ENCODE measurements at places on chromosomes 3 and 15.
A peak's percentile ranks its signal among the peaks of the same experiment; 100 is the strongest.

GRCh38 chr3:51947215-51947900 lies 5.2 kb downstream of the PARP3 start:
- DNase-seq: no peak

DNA sequence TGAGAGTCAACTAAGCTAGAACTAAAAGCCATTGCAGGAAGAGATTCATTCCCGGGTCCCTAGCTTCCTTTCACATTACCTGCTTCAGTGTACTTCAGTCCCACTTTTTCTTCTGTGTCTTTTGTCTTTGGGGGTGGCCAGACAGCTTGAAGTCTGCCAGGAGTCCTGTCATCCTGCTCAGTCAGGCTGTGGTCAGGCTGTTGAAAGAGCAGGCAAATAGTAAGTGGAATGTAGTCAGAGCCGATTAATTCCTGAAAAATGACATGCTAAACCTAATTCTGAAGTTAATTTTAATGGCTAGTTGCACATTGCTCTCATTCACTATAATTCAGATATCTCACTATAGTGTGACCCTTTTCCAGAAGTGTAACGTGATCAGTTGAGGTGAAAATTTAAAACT lies 129.6 kb downstream of the FMN1 start:
- DNase-seq: no peak

DNA sequence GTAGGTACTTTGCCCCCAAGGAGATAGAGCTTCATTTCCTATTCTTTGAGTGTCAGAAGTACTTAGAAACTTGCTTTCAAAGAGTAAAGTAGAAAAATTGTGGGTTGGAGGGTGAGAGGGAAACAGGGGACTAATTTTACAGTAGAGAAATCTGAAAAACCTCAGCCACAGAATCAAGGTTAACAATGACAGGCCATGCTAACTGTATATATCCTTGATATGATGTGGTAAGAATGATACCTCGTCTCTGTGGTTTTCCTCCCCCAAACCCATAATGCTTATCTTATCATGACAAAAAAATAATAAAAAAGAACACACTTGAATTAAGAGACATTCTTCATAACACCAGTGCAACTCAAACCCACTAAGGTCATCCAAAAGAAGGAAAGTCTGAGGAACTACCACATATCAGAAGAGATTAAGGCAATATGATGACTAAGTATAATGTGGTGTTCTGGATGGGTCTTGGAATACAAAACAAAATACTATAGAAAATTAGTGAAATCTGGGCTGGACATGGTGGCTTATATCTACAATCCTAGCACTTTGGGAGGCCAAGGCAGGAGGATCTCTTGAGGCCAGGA lies 360.4 kb downstream of the ULK4 start:
- no peak for DNase-seq

GRCh38 chr3:87949189-87949878 lies 109.5 kb downstream of the CGGBP1 start:
- DNase-seq: no peak

DNA sequence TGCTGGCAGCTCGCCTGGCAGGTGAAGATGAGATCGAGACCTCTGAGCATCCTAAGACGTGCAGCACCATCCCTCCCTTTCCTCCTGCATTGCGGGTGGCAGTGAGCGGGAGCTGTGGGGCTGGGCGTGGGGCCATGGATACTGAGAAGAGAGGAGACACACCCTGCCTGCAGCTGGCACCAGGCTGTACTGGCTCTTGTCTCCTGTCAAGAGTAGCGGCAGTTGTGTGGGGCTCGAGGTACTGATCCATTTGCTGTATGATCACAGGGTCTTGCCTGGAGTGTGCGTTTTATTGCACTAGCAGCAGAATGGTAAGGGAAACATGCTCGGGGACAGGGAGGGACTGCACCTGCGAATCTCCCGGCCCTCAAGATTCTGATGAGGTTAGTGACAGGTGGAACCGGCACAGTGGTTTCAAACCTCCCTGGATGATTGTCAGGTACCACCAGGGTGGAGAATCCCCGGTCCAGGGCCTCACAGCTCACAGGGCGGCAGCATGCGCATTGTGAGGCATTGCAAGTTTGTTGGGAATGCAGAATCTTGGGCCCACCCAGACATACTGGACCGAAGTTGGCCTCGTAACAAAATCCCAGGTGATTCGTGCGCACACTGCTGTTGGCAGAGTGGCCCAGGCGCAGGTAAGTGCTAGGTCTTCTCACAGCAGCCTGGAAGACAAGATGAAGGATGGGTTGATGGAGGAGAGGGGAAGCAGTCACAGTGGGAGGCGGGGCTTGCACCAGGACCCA lies 14.1 kb downstream of the SYNM start:
- no peak for DNase-seq

GRCh38 chr15:69308949-69309348 lies 10.2 kb downstream of the PAQR5 start:
- DNase-seq: no peak

GRCh38 chr3:12148183-12148940 lies 10.3 kb downstream of the TIMP4 start:
- DNase-seq: no peak

- DNase-seq: no peak
Observed at GRCh38 chr3:136247436-136247835, 2.7 kb upstream of the PCCB start.

- no peak for DNase-seq
Observed at GRCh38 chr15:76006136-76006778, 6.0 kb downstream of the NRG4 start.

GRCh38 chr3:60147249-60147950 lies 1097.6 kb upstream of the CFAP20DC start:
- no peak for DNase-seq

- no peak for DNase-seq
Observed at GRCh38 chr3:514192-514591, 317.6 kb downstream of the CHL1 start.

DNA sequence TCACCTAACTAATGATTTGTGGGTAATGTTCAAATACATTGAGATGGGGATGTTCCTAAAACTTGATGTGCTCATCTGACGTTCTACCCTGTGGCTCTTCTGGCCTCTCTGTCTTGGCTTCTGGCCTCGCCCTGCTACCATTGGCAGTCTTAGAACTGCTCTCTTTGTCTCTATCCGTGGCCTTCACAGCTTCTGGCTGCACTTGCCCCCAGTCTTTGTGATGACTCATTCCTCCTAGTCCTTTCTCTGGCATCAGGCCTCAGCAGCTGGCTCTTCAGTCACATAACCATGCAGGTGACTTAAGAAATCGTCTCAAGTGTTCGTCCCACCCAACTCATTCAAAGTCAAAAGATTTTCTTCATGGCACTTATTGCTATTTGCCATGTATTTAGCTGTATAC lies 188.1 kb downstream of the BBX start:
- no peak for DNase-seq

- no peak for DNase-seq
Observed at GRCh38 chr15:59011262-59011952, 23.9 kb downstream of the RNF111 start.

- no peak for DNase-seq
Observed at GRCh38 chr3:98730886-98731537, 32.1 kb upstream of the ST3GAL6 start.

DNA sequence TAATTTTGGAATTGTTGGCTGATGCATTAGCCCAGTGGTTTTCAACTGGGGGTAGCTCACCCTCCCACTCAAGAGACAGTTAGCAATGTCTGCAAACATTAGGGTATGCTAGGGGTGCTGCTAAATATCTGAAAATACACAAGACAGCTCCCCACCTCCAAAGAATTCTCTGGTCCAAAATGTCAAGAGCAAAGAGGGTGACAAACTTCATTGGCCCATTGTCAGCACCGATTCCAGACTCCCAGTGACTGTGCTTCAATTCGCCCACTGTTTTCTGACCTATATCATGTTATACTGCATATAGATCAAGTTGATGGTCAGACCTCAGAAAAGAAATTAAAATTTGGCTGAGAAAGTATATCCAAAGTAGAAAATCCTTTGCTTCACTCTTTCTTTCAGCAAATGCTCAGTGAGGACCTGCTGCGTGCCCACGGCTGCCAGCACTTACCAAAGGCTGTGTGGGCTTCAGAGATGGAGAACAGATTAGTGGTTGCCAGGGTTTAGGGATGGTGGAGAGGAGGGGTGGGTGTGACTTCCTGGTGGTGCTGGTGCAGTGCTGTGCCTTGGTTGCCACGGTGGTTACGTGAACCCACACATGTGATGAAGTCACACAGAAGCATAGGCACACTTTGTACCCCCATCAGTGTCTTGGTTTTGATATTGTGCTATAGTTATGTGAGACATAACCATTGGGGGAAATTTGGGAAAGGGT lies 204.0 kb downstream of the PLCL2 start:
- no peak for DNase-seq

- DNase-seq: no peak
Observed at GRCh38 chr15:68515371-68516095, 63.3 kb upstream of the CORO2B start.

GRCh38 chr3:127427666-127428065 lies 139.8 kb upstream of the PRR20G start:
- DNase-seq: no peak

- DNase-seq: no peak
Observed at GRCh38 chr3:127570520-127570919, 20.0 kb downstream of the TPRA1 start.

DNA sequence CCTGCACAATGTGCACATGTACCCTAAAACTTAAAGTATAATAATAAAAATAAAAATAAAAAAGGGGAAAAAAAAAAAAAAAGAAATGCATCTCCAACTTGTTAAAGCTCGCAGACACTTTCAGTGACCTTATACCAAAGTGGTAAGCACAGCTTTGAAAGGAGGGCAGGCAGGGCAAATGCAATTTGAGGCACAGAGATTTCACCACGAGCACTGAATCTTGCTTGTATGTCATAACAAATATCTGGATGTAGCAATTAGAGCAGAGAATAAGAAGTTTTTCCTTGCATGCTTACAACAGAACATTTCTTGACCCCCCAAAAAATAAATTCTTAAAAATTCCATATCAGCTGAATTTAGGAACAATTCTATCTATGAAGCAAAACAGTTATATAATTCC lies 66.5 kb downstream of the FBN1 start:
- DNase-seq: no peak

- DNase-seq: peak; percentile 98
Observed at GRCh38 chr15:75723847-75724660, 11.4 kb upstream of the CSPG4 start.

DNA sequence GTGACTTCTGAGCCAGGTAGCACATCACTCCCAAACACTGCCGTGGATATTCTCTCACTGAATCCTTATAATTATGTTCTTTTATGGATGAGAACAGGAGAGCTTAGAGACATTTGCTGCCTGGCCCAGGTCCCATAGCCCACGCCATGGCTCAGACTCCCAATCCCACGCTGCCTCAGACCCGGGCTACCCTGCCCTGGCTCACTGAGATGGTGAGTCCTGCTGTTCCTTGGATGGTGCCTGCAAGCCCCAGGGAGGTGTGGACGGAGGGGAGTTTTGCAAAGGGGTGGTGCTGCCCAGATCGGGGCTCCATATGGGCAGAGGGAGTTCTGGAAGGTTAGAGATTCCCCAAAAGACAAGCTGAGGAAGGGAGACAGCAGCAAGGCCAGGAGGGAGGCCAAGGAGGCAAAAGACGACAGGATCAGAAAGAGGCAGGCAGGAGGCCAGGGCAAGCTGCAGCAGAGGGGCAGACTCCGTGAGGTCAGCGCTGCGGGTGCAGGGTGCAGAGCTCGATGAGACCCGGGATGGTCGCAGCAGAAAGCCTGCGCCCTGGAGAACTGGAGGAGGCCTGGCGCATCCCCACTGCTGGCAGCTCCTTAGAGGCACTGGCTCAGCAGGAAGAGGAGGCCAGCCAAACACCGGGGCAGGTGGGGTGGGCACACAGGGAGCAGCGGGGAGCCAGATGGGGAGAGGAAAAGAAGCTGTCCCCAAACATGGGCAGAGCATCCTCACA lies 95.7 kb upstream of the ALDH1A3 start:
- no peak for DNase-seq

DNA sequence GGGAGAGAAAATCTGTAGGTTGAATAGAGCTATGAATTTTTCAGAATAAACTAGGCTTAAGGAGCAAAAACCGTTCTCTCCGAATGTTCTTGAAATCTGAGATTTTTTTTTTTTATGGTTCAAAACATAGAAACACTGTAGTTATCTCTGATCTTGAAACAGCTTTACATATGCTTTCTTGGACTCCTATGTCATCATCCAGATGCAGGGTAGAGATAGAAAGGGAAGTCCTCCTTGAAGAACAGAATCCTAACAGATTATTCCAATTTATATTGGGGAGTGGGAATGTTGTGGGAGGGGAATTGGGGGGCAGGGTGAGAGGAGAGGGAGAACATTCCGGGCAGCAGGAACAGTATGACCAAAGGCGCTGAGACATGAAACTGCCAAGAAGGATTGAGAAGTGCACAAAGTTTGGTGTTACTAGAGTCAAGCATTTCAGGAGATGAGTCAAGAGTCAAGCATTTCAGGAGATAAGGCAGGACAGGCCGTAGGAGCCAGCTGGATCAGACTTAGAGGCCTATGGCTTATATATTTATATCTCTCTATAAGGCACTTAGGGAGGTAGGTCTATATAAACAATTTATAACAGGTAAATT lies 21.9 kb upstream of the ST3GAL6 start:
- DNase-seq: no peak

DNA sequence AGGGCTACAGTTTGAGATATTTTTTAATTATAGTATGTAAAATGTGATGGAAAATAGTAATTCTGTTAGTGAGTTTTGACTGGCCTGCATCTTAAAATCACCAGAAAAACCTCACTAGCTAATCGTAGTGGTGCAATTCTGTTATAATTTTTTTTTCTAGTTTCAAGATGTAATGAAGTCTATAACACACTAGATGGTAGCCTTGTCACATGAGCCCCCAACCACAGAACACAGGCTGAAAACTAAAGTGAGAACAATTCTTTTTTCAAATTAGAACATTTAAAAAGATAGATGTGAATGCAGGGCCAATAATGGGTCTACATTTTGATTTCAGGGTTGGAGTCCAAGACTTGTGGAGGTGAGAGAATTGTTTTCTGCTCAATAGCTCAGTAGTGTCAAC lies 83.3 kb upstream of the KCNH8 start:
- DNase-seq: peak; percentile 14

GRCh38 chr3:113552851-113553250 lies 20.5 kb downstream of the SIDT1 start:
- no peak for DNase-seq

- DNase-seq: peak; percentile 77
Observed at GRCh38 chr15:101295607-101296161, 636 bp upstream of the SNRPA1 start.

DNA sequence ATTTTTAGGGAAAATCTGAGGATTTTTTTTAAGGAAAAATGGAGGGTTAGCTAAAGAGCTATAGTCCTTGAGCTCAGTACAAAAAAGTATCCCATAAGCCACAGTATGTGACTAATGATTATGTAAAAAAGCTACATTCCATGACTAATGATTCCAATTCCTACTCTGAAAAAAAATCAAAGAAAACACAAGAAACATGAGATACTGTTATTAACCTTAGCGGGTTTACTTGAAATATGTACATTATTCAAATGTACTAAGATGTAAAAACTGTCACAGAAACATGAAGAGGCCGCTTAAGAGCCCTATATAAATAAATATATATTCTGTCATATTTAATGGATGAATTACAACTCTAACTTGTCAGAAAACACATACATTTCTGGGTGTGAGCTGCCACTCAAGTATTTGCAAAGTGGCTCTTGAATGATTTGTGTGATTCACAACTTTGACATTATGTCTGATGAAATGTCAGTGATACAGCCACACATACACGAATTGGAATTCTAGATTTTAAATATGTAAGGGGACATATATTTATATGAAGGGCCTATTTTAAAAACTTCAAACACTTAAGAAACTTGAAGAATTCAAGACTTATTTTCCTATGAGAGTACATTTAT lies 518.7 kb upstream of the SUCLG2 start:
- no peak for DNase-seq

GRCh38 chr15:96670389-96670788 lies 339.9 kb downstream of the NR2F2 start:
- no peak for DNase-seq

GRCh38 chr3:167773584-167773983 lies 38.1 kb downstream of the SERPINI1 start:
- DNase-seq: no peak
